ENCODE measurements at places on chromosomes 7 and 10.

DNA sequence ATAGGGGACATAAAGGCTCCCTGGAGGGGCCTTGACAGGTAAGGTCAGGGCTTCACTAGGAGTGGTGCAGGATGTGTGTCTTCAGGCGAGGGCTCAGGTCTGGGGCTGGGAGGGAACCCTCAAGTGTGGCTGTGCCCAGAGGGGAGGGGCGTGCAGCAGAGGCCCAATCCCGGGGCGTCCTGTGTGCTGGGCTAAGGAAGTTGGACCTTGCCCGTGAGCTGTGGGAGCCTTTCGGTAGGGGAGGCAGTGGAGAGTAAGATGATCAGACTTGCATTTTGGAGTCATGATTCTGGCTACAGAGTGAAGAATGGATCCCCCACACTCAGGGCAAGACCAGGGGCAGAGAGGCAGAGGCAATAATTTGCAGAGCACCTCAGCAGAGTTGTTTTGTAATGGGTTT is 145.4 kb downstream of the BUB3 start:
- no peak for DNase-seq

DNA sequence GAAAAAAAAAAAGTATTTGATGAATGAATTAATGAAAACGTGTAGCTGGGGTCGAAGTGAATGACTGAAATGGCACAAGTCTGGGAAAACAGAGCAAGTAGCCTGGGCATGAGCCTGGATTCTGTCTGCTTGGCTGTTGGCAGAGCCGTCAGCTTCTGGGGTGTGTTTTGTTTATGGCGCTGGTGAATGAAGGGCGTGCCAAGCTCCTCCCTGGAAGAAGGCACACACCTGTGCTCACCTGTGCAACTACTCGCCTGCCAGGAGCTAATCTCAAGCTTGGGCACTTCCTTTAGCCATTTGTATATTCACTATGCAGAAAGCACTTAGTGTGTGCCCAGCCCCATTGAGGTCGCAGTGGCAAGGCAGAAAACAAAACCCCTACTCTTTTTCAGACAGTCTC is 74.1 kb downstream of the GTF2IRD1 start:
- no peak for DNase-seq

GRCh38 chr10:70909326-70909935 is 21.1 kb upstream of the PCBD1 start:
- DNase-seq, result no peak

- DNase-seq, result peak; percentile 13
These were observed 28.4 kb downstream of the UBE2D4 start for GRCh38 chr7:43954524-43955228.

- DNase-seq, result no peak
These were observed 12.8 kb downstream of the GRID1 start for GRCh38 chr10:86353506-86354485.

- no peak for DNase-seq
These were observed 1.2 kb upstream of the AKR1E2 start for GRCh38 chr10:4824791-4825310.

DNA sequence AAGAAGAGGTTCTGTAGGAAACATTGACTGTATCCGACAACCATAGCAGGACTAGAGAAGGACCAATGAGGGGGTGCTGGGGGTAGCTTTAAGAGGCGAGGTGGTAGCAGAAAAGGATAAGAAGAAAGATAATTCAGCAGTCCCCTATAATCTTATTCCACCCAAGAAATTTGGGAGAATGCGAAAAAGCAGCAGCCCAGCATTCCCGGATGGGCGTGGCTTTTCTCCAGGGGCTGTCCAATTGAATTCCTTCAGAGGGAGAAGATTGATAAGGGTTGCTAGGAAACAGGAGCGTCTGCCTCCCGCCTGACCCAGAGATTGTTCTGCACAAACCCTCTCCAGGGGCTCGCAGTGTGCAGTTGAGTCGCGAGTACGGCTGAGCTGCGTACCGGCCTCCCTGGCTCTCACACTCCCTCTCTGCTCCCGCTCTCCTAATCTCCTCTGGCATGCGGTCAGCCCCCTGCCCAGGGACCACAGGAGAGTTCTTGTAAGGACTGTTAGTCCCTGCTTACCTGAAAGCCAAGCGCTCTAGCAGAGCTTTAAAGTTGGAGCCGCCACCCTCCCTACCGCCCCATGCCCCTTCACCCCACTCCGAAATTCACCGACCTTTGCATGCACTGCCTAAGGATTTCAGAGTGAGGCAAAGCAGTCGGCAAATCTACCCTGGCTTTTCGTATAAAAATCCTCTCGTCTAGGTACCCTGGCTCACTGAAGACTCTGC is at the start of gene GRM3:
GRM3 (plus strand) TSS at position 349 of the 721 bp plus-strand sequence. CDS start 121,237 bp downstream, outside the sequence.
- DNase-seq, result no peak

GRCh38 chr7:25813381-25813780 is 338.6 kb upstream of the NFE2L3 start:
- no peak for DNase-seq

GRCh38 chr10:8614054-8614565 is 559.6 kb downstream of the GATA3 start:
- DNase-seq, result no peak

DNA sequence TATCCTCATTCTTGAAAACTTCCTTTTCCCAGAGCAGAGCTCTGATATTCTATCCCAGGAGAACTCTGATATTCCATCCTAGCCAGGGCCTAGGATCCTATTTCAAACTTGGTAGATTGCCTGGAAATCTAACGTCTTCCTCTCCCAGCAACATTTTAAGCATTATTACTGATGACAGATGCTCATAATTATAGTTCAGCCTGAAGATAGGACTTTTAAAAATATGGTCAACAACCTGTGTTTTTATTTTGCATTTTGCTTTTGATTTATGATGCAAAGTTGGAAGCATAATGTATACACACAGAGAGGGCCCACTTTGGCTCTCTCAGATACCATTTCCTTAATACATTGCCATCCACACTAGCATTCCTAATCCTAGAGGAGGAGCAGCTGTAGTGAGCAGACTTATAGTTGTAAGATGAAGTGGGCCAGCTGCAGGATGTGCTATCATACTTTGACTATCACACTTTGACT is 457.4 kb upstream of the TPK1 start:
- no peak for DNase-seq

GRCh38 chr10:71970331-71970730 is 6.1 kb downstream of the CHST3 start:
- DNase-seq, result no peak

GRCh38 chr10:63005246-63005645 is 127.9 kb upstream of the NRBF2 start:
- peak; percentile 55 for DNase-seq

- no peak for DNase-seq
These were observed 47.7 kb downstream of the TNRC18 start for GRCh38 chr7:5375925-5376324.

- DNase-seq, result no peak
These were observed 296.4 kb downstream of the ADARB2 start for GRCh38 chr10:1440897-1441296.

GRCh38 chr10:14595526-14596182 is 179.0 kb downstream of the FAM107B start:
- no peak for DNase-seq

DNA sequence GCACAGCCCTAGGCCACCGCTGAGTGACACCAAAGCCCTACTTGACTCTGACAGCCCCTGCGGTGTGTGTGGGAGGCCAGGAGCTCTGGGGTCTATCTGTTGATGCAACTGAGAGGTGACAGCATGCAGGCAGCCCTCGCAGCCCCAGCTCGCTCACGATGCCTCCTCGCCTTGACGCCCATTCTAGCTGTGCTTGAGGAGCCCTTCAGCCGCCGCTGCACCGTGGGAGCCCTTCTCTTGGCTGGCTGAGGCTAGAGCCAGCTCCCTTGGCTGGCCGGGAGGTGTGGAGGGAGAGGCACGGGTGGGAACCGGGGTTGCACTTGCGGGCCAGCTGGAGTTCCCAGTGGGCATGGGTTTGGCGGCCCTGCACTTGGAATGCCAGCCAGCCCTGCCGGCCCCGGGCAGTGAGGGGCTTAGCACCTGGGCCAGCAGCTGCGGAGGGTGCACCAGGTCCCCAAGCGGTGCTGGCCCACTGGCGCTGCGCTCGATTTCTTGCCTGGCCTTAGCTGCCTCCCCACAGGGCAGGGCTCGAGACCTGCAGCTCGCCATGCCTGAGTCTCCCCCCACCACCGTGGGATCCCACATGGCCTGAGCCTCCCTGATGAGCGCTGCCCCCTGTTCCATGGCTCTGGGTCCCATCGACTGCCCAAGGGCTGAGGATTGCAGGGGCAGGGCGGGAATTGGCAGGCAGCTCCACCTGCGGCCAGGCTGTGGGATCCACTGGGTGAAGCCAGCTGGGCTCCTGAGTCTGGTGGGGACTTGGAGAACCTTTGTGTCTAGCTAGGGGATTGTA is 31.6 kb upstream of the POM121L12 start:
- DNase-seq, result no peak

DNA sequence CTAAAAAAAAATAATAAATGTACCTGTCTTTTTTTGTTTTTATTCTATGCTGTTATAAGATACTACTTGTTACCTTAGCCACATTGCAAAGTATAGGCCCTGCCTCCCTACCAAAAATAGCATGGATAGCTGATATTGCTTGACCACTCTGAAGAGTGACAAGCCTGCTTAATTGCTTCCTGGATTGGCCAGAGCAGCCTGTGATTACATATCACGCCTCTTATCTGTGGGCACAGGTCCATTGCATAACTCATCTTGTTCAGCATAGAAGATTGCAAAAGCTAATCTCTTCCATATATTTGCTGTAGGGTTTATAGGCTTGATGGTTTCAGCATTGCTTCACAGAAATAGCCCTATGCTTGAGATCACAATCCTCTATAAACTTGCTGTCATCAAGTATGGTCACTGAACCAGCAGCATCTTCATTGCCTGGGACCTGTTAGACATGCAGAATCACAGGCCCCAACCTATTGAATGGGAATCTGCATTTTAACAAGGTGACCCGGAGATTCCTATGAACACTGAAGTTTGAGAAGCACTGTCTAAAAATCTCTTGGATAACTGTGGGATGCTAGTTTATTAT is 280.8 kb upstream of the CDC14C start:
- DNase-seq, result no peak

- DNase-seq, result no peak
These were observed 37.8 kb downstream of the WDFY4 start for GRCh38 chr10:48722153-48723145.

- DNase-seq, result no peak
These were observed 616.7 kb downstream of the CALN1 start for GRCh38 chr7:71795410-71795809.

DNA sequence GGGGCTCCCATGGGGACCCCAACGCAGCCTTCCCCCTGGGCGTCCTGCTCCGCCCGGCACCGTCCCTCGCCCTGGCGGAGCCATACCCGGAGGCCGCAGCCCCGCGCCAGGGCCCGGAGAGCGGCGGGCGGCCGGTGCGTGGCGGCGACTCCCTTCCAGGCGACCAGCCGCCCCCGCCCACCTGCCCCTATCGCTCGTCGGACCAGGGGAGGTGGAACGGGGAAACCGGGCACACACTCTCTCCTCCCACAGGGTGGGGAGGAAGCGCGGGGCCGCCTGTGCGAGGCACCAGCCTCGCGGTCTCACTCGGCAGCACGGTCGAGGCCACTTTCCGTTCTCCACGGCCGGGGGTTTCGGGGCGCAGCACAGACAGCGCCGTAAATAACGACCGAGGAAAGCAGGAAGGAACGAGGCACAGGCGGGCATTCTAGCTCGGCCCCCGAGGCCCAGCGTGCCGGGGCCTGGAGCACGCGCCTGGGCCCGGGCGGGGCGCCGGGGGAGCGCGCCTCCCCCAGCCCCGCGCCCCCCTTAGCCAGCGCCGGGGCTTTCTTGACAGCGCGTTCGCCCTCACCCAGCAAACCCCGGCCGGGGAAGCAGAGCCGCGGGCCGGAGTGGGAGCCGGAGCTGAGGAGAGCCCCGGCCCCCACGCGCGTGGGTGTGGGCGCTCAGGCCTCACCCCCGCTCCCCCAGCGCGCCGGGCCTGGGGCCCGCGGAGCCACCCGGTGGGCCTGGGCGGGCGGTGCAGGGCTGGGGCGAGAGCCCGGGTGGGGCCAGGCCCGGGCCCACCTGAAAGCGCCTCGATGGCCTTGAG is 936 bp downstream of the IGF2BP3 start:
- DNase-seq, result no peak

DNA sequence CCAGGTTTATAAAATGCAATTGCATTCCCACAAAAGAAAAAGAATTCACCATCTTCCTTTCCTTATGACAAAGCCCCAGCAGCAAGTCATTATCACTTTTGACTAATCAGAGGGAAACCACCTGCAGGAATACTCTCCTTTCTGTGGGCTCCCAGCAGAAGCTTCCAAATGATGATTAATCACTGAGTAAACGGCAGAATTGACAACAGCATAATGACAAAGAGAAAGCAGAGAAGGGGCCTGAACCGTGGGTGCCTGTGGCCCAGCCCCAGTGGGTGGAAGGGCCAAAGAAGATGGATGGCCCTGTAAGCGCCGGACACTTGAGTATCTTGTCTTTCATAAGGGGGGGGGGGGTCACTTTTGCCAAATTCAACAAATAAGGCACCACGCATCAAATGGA is 152.4 kb upstream of the NRBF2 start:
- no peak for DNase-seq

DNA sequence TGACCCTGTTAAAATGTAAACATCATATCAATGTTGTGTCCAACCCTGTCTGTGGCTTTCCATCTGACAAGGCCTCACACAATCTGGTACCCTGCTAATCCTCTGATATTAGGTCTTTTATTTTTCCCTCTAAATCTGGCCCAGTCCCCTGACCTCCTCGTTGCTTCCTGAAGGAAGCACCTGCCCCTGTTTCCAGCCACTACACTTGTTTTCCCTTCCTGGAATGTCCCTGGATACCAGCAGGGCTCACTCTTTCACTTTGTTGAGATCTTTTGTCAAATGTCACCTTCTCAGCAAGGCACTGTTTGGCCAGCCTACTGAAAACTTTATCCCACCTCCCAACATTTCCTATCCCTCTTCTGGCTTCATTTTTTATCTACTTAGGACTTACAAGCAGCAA is 2.1 kb downstream of the SAMD9L start:
- DNase-seq, result no peak

GRCh38 chr7:95517458-95517857 is 31.7 kb downstream of the ASB4 start:
- no peak for DNase-seq

- DNase-seq, result peak; percentile 4
These were observed 82.3 kb downstream of the PRKAG2 start for GRCh38 chr7:151794508-151795167.
